ENCODE measurements at places on chromosomes 7 and 10. TPM values are rescaled to one million over a fixed set of nuclear protein-coding genes. Genes with fewer than 3 reads are reported as not detected.
A peak's percentile ranks its signal among the peaks of the same experiment; 100 is the strongest.

DNA sequence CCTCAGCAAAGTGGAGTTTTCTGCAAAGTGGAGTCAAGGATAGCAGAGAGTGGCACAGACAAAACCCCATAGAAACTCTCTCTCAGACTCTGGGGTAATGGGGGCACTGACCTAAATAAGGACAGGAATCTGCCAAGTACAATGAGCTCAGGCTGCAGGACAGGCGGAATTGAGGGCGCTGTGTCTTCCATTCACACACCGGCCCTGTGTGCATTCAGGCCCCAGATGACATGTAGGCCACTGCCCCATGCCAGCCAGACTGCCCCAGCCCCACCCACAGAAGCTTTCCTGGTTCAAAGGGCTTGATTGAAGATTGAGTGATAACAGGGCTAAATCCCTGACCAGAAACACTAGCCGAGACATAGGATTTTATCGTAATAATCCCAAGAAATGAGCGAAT, 52.7 kb downstream of the EEPD1 start:
- DNase-seq: peak; percentile 87

ABCB4 gene
- total RNA-seq: 114 TPM

FLNC gene
- total RNA-seq: 0.55 TPM

GRCh38 chr7:151579644-151580043, 59.9 kb upstream of the RHEB start:
- DNase-seq: no peak
